ENCODE measurements at places on chromosomes 3 and 15.

GRCh38 chr3:17238023-17238422 lies 353.3 kb downstream of the PLCL2 start:
- DNase-seq, result no peak

- peak; percentile 99 for DNase-seq
Observed at GRCh38 chr3:133573054-133573628, 345 bp upstream of the CDV3 start.

DNA sequence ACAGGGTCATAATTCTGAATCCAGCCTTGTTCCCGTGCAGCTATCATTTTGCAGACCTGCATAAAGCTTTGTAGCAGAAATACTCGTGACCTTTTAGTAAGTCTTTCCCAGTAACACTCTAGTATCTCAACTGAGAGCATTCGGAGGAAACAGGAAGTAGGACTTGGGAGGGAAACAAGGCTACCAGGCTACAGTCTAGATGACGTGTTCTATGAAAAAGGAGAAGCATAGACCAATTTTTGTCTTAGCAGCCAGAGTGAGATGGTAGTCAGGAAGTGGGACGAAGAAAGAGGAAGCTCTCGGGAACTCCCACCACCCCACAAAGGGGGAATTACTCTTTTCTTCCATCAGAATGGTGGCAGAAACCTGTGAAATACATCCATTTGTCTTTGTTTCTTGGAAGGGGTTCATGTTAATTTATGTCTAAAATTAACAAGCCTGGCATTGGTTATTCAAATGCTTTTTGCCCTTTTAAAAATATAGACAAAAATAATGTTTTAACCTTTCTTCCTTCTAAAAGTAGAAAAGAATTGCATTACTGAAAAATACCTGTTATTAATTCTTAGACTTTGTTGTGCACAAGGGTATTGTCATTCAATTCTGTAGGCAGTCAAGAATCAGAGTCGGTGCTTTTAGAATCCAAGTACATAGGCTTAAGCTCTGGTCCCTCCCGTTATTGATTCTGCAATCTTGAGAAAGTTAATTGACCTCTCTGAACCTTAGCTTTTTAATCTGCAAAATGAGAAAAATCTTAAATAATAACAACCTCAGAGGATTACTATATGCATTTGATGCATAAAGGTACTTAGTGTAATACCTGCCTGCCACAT lies 1.6 kb upstream of the SUCNR1 start:
- DNase-seq, result no peak

- no peak for DNase-seq
Observed at GRCh38 chr3:61828880-61829721, 267.7 kb downstream of the PTPRG start.

- DNase-seq, result no peak
Observed at GRCh38 chr3:139887431-139887830, 47.6 kb upstream of the CLSTN2 start.

GRCh38 chr3:188036375-188037194 lies 117.4 kb upstream of the LPP start:
- DNase-seq, result no peak

DNA sequence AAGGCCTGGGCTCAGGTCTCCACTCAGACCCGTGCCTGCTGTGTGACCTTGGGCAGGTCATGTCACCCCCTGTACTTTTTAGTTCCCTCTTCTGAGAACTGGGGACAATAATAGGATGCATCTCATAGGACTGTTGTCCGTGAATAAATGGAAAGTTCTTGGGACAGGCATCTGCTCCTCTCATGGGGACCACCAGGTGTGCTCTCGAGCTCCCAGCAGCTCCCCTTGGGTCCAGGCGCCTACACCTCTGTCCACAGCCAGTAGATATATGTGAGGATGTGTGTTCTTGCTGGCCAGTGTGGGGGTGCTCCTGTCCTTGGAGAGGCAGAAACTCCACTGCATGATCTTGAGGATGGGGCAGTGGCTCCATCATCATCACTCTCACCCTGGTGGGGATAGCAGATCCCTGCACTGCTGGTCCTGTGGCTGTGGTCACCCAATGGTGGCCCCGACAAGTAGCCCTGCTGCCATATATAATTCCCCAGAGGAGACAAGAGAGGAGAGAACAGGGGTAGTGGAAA lies 257.6 kb upstream of the TLE3 start:
- no peak for DNase-seq

- no peak for DNase-seq
Observed at GRCh38 chr3:127780536-127781400, 41.5 kb downstream of the MGLL start.

DNA sequence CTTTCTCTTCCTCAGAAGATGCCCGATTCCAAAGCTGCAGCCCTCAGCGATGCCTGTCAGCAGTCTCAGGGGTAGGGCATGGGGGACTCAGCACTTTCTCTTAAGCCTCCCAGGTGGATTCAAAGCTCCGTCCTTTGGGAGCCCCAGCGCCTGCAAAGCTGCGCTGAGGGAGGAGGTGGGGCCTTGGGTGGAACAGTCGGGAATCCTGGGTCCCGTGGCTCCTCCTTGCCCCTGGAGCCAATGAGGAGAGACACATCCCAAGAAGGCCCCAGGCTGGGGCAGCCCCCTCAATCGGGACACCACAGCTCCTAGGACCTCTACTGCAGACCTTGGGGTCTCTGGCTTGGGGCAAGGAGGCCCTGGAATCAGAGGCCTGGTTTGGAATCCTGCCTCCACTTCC lies 227.5 kb upstream of the IGF1R start:
- no peak for DNase-seq

DNA sequence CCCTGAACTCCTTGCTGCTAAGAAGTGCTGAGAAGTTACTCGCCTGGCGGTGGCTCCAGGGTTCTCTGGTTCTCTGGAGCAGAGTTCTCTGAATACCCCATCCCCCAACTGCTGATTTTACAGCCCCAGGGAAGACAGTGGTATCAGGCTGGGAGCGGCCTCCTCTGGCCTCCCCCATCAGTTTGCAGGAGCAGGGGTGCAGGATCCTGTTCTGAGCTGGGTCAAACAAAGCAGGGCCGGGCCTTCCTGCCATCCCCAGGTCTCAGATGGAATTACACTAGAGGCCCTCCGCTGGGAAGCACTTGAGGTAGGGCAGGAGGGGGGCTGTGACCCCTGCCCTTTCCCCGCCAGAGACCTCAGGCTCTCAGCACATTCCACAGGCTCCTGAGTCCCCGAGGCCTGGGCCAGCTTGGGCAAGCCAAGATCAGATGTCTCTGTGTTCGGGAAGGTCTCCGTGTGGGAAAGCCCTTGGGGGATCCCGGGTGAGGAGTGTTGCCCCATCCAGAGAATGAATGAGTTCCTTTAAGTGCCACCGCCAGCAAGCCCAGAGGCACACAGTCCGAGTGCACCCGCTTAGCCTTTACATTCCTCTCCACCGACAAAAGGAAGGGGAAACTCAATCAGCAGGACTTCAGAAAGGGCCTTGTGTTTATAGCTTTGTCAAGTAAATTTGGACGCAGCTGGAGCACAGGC lies 149.9 kb downstream of the LRRK1 start:
- DNase-seq, result no peak

GRCh38 chr3:171419457-171419856 lies 40.7 kb downstream of the TNIK start:
- DNase-seq, result no peak

DNA sequence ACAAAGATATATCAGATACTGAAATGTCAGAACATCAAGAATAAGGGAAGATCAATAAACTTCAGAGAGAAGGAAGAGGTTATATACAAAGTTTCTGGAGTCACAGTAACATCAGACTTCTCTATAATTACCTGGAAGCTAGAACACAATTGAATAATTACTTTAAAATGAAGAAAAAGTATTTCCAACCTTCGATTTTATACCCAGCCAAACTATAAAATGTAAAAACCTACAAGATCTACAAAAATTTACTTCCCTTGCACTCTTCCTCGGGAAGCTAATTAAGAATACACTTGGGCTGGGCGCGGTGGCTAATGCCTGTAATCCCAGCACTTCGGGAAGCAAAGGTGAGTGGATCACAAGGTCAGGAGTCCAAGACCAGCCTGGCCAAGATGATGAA lies 6.6 kb upstream of the MINDY2 start:
- DNase-seq, result no peak

- no peak for DNase-seq
Observed at GRCh38 chr3:53750253-53751210, 95.7 kb downstream of the CHDH start.

DNA sequence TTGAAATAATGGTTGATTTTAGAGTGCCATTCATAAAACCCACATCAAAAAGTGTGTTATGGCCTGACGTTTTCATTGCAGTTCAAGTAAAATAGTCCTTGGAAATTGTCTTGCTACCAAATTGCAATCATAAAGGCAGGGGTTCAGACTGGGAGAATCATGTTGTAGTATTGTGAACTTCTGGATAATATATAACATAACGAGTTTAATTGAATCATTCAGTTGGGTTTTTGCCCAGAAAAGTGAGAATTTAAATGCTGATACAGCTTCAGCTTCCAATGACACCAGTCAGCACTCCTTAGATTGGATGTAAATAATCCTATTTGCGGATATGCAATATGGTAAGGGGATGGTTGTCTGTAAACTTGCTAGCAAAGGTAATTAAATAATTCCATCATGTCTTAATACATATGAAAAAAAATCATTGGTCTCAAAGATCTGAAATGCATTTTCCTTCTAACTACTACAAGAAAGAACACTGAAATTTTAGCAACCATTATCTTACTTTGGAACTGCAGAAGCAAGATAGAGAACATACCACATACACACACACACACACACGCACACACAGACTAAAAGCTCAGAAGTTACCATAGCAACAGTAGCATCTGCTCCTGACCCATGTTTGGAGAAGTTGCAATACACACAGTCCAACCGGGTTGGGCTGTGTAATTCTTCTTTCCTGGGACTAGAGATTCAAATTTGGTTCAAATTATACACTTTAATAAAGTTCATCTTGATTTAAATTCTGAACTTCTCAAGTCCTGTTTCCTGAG lies 686.2 kb upstream of the NR2F2 start:
- no peak for DNase-seq

DNA sequence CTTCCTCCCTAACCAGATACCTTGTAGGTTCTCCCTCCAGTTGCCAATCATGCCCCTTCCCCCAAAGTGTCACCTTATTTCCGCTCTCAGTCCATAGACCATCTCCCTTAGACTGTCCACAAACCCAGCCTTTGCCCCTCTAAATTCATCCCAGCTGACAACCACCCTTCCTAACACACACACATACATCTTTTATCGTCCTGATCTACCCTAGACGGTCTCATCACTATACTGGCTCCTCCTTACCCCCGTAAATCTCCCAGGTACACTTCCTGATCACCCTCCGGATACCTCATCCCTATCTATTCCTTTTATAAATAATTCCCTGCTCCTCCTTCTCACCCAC lies 828 bp downstream of the THOC7 start:
- DNase-seq, result no peak

- DNase-seq, result no peak
Observed at GRCh38 chr15:64667736-64668161, 107.6 kb downstream of the RBPMS2 start.

DNA sequence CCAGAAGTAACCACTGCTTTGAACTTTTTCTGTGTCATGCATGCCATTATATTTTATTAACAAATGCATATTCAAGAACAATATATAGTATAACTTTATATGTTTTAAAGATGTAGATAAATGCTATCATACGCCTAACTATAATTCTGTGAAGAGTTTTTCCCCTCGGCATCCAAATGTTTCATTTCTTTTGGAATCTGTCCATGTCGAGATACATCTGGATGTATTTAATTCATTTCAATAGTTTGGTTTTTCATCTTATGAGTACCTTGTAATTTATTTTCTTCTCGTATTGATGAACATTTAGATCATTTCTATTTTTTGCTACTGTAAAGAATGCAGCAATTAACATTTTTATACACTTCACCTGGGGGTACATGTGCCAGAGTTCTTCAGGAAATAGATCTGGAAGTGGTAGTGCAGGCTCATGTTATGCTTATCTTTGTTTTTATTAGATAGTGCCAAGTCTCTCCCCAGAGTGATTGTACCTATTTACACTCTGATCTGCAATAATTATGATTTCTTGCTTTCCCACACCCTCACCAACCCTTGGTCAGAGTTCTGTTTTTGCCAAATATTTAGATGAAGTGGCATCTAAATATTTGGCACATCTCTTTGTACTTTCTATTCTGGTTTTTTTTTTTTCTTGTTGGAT lies 29.7 kb downstream of the USP13 start:
- no peak for DNase-seq

DNA sequence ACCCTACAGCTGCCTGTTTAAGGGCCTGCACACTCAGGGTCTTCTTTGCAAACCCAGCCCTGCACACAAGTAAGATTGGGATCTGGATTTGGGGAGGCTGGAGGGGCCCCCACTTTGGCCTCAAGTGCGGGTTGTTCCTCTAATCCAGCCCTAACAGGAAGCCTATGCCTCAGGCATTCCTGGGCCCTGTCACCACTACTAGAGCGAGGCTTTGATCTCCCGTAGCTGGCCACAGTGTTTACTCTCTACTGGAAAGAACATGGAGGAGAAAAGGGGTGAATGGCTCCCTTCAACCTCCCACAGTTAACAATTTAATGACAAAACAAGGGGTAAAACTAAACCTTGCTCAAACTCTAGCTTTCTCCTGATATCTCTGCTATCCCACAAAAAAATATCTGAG lies 48.4 kb downstream of the DZIP1L start:
- no peak for DNase-seq

- no peak for DNase-seq
Observed at GRCh38 chr15:81073801-81074200, 60.3 kb upstream of the CFAP161 start.

- DNase-seq, result no peak
Observed at GRCh38 chr15:25718597-25718996, 144.5 kb downstream of the ATP10A start.

DNA sequence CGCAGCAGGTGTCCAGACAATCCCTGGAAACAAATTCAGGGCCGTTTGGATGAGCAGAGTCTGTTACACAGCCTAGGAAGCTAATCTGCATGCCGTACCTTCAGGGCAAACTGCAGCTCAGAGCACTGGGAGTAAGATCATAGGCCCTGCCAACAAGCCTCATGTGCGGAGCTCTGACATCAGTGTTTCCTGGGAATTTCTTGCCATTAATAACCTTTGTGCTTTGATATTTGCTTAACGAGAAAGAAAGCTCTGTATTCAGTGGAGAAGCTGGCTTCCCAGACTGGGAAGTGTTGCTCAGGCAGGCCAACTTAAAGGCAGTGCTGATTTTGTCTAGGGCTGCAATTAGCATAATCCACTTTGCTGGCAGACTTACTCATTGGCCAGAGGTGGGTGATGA lies 116.1 kb upstream of the KLHL25 start:
- DNase-seq, result no peak

- DNase-seq, result no peak
Observed at GRCh38 chr3:124207873-124208485, 216.1 kb upstream of the ROPN1 start.

- DNase-seq, result no peak
Observed at GRCh38 chr3:99761415-99762165, 56.1 kb upstream of the CMSS1 start.

- no peak for DNase-seq
Observed at GRCh38 chr15:88834211-88834812, 31.1 kb downstream of the ACAN start.

GRCh38 chr3:71652781-71653413 lies 69.4 kb upstream of the FOXP1 start:
- peak; percentile 15 for DNase-seq

Measured in stimulated activated CD4-positive, alpha-beta T cell treated with anti-CD3 and anti-CD28 coated beads, Interleukin-1b, Interleukin-23, amount 100 ng/mL, for 4 hours (primary cell).